ENCODE measurements at places on chromosomes 5 and 9.
A peak's percentile ranks its signal among the peaks of the same experiment; 100 is the strongest.

- DNase-seq = no peak
Measured at GRCh38 chr9:38205279-38205678, 136.3 kb upstream of the SHB start.

DNA sequence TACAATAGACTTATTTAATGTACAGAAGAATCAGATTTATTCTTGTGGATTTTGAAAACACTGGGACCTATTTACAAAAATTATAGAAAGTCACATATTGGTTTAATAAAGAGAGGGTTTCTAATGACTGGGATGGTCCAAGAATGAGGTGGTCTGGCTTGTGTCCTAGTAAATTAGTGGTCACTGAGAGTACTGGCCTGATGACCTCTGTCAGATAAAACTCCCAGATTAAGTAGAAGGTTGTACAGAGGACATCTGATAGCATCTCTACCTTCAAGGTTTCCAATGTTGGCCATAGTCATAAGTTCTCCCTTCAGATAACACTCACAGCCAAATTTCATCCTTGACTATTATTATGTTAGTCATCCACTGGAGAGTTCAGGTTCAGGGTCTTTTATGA, 692.9 kb downstream of the MTRR start:
- DNase-seq = no peak

- peak; percentile 29 for DNase-seq
Measured at GRCh38 chr5:1001406-1002270, 7.0 kb upstream of the NKD2 start.

DNA sequence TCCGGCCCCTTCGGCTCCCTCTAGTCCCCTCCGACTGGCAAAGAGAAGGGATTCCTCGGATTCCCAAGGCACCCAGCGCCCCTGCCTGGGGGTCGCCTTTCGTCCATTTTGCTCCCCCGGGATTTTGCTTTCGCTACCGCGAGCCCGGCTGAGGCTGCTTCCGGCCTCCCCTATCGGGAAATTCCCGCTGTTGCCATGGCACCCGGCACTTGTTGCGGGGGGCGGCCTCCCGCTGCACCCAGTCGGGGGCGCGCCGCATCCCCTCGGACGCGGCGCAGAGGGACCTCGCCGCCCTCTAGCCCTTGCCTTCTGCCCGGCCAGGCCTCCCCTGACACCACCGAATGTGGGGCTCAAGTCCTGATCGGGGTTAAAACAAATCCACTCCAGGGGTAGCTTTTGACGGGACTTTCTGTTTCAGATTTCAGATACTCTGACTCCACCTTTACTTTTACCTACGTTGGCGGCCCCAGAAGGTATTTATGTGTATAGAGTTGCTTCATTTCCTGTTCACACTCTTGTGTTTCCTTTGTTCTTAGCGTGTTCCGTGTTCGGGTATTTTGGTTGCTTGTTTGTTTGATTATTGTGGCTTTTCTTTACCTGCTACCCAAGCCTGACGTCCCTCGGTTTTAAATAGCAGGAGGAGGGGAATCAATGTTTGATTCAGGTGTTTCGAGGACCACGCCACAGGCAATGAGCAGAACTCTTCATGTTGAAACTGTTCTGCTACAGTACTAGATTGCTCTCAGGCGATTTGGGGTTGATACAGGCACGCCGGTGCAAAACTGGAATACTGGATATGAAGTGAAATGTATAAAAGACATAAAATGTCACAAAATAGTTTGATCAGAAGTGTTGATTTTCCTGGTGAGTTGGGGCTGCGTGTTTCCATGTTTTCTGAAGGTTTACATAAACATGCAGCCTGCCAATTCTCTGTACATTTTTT, 1.5 kb downstream of the PARP8 start:
- DNase-seq = peak; percentile 36

DNA sequence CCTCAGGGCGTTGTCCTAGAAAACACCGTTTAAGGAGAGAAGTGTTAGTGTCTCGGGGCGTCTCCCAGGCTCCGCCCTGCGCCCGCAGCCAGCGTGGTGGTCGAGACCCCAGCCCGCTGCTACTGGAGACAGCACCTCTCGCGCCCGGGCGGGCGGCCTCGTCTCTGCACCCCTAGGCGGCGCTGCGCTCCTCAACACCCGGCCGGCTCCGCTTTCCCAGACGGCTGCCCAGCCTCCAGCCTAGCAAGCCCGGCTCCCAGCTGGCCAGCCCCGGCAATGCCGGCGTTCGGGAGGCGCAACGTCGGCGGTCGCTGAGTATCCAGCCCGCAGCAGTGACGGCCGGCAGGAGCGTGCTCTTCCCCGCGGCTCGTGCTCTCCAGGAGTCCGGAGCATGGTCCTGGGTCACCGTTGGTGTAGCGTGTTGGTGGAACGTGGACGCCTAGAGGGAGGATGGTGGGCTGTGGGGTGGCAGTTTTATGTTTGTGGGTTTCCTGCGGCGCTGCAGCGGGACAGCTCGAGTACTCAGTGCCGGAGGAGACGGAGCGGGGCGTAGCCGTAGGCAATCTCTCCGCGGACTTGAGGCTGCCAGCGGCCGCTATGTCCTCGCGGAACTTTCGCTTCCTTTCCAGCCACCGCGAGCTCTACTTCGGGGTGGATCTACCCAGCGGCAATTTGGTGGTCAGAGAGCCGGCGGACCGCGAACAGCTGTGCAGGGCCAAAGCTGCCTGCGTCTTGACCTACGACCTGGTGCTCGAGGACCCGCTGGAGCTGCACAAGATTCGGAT, 536 bp downstream of the PCDHAC1 start:
- no peak for DNase-seq
